ENCODE measurements at places on chromosomes 5 and 9.

DNA sequence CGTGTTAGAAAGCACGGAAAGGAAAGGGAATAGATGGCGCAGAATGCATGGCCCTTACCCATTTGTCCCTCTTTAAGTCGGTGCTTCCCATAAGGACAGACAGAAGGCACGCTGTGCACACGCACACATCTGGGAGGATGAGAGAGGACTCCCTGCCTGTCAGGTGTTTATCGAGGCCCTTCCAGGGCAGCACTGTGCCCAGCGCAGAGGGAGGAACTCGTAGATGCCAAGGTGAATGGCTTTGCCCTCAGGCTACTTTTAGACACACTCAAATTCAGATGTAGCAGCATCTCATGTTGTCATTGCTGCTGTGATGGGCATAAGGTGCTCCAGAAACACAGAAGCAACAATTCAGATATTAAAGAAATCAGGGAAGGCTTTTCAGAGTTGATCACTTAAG, 70.2 kb upstream of the CTSL start:
- no peak for DNase-seq

GRCh38 chr5:121350181-121350930, 501.3 kb upstream of the FTMT start:
- no peak for DNase-seq

GRCh38 chr5:87836696-87837095, 424.0 kb upstream of the CCNH start:
- no peak for DNase-seq

DNA sequence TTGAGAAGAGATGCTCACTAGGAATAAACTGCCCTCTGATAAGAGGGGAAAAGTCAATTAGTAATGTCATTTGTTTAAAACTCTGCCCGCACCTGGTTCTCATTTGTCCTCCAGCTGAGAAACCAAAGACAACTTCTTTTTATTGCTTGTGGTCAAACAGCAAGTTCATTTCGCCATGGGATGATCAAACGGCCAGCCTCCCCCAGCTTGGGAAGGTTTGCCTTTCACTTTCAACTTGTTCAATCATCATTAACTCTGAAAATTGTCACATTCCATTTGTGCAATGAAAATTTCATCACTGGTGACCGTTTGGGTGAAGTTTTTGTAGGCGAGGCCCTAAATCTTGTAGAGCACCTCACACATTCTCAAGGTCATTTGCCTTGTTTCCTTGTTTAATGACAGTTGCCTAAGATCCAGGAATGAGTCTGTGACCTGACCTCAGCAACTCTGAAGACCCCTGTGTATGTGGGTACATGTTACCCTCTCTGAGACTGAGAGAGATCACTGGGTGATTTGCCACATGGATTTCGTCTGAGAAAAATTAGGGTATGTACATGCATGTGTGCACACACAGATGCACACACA, 117.7 kb downstream of the MARCHF3 start:
- no peak for DNase-seq

GRCh38 chr5:1391691-1392090, 46.8 kb upstream of the CLPTM1L start:
- DNase-seq = no peak

- DNase-seq = no peak
These were observed 45.9 kb downstream of the ANXA2R start for GRCh38 chr5:42994246-42994554.

DNA sequence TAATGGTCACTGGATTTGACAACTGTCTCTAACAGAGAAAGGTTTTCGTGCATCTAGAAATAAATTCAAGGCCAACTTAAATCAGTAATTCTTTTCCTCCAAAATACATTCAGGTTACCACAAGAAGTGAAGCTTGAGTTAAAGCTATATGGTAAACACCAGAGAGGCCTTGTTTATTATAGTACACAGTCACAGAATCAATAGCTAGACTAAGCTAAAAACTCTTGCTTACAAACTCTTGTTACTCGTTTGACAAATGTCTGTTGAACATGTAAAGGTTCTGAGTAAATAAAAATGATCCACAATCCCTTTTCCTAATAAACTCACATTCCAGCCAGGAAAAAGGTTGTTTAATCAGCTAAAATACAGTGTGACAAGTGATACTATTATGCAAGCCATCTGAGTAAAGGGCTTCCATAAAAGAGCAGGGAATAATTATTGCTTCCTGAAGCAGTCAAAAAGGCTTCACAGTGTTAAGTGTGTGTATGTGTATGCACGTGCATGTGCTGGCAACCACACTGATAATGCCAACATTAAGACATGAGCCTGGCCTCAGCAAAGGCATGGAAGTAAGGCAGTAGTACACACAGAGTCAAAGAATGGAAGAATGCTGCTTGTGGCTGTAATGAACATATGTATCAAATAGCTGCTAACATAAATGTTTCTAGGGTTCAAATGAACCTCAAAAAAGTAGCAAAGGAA, 12.8 kb downstream of the PTAR1 start:
- no peak for DNase-seq

- peak; percentile 89 for DNase-seq
These were observed 31.7 kb upstream of the PRXL2C start for GRCh38 chr9:96686638-96687335.

DNA sequence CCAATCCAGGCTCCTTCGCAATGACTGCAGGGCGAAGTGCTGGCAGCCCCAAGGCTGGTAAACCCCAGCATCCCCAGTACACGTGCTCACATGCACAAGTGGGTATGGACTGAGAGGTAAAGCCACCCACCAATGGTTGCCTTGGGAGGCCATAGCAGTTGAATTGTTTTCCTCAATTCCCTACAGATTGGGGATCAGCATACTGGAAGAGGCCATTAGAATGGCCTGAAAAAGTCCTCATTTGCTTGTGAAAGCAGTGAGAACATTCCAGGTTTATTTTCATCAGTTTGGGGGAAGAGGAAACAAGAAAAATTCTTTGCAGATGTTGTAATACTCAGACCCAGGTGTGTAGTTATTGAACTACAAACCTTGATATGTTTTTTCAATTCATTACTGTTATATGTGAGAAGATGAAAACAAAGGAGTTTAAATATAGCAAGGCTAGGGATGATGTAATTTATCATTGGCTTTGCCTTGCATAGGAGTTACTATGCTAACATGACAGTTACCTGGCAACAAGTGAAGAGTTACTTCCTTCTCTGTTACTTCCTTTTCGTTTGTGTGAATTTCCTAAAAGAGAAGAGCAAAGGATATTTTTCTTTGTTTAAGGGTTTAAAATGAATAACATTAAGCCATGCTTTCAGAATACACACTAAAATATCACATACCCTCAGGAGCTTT, 36.4 kb downstream of the MTMR12 start:
- peak; percentile 30 for DNase-seq

- DNase-seq = no peak
These were observed 11.9 kb downstream of the PSMD5 start for GRCh38 chr9:120830865-120831264.

DNA sequence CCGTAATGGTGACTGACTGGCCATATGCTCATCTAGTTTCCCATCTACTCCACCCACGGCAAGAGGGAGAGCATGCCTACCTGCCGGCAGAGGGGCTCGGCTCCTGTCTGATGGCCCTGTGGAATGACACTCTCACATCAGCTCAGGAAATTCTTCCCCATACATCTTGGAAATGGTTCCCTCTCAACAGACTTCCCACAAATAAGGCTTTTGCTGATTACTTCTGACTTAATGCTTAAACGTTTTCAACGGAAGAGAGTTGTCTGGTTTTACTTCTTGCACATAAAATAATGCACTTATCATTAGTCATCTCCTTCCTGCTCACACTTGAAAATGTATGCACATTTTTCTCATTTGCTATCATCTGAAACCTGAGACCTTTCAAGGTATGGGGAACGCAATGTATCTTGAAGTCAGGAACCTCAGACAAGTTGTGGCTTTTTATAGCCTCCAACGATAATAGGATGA, 129.5 kb downstream of the TTLL11 start:
- DNase-seq = no peak

GRCh38 chr5:151578326-151579025, 12.7 kb downstream of the FAT2 start:
- no peak for DNase-seq

DNA sequence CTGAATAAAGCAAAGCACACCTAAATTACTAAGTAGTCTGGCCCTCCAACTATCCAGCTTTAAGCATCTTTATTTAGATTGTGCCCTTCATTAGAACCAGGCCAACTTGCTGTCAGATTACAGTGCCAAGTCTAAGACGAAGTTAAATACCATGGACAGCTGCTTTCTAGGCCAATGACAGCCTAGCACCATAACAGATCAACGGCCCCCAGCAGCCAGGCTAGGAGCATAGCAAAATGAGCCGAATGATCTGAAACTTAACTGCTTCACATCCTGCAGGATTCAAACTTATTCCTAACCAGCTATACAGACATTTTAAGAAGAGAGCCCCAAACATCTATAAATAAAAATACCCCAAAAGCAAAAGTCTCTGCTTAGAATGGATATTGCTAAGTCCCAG, 6.8 kb downstream of the SLC24A2 start:
- DNase-seq = no peak

GRCh38 chr9:71608825-71609447, 159.4 kb downstream of the CEMIP2 start:
- DNase-seq = peak; percentile 19

GRCh38 chr9:96350866-96351265, 32.6 kb downstream of the SLC35D2 start:
- DNase-seq = no peak

- DNase-seq = no peak
These were observed 9.5 kb downstream of the CAVIN4 start for GRCh38 chr9:100587375-100587774.

- DNase-seq = no peak
These were observed 307.3 kb upstream of the PIK3R1 start for GRCh38 chr5:67908126-67908765.

DNA sequence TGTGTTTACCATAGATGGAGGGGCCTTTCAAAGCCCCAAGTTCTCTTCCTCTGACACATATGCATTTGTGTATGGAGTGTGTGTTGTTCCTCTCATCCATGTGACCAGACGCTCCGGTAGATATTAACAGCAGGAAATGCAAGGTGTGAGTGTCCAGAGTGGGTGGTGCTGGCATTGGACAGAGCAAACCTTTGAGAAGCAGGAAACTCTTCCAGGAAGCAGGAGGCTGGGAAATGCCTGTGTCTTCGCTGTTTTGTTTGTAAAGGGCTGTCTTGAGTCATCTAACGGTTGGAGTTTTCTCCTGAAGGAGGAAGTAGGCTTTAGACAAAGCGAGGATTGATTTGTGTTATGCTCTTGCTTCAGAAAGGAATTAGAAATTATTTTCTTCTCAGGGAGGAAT, 370.9 kb downstream of the PLK2 start:
- DNase-seq = no peak

DNA sequence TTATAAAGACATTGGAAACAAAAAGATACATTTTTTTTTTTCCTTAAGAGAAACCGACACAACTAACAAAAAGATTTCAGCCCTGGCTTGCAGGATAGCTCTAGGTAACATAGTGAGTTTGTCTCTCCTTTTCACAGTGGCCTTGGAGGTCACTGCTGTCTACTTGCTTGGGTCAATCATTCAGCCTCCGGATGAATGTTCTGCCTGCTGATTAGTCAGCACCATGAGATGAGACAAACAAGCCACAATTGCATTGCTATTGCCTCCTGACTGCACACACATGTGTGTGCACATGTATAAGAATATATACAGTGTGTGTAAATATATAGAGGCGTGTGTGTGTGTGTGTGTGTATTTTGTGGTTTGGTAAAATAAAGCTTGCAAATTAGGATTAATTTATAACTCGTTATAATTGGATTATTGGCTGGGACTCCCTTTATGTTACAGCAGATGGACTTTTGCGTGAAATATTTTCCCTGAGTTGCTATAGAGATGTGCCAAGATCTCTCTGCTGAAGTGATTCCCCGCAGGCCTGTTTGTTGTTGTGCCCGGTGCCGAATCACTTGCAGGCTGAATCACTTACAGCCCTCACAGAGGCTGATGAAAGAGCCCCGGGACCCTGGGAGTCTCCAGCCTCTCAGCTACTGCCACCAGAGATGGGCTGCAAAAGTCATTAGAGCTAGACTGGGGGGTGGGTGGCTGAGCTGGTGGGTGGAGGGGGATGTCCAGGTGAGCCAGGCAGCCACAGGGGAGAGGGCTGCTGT, 161.2 kb downstream of the FGF18 start:
- DNase-seq = no peak

DNA sequence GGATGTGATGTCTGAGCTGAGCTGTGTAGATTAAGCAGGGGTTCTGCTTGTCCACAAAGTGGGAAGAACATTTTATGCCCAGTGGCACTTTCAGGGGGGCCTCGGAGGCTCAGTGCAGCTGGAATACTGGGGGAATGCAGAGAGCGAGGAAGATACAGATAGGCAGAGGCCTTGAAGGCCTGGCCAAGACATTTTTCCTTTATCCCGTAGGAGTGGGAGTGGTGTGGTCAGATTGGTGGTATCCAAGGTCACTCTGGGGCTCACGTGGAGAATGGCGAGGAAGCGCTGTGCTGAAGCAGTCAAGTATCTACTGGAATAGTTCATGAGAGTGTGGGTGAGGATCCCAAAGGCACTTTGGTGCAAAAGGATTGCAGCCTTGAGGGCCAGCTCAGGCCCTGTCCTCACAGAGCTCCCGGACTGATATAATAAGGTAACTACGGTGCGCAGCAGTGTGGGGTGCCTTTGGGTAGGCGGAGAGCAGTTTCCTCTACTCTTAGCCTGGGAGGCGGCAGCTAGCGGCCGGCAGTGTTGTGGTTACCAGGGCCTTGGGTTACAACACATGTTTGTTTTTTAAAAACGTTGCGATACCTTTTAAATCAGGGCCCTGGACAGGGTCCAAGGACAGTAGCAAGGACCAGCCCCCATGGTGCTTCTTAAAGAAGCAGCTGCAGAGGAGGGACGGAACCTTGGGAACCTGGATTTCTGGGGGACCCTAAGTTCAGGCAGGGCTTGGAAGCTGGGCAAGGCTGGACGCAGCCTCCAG, 10.8 kb upstream of the CCDC69 start:
- DNase-seq = no peak

GRCh38 chr5:174790906-174791305, 66.5 kb downstream of the MSX2 start:
- no peak for DNase-seq

- DNase-seq = no peak
These were observed 50.7 kb upstream of the GRHPR start for GRCh38 chr9:37371565-37372464.

GRCh38 chr9:20988061-20988460, 43.4 kb downstream of the HACD4 start:
- no peak for DNase-seq

DNA sequence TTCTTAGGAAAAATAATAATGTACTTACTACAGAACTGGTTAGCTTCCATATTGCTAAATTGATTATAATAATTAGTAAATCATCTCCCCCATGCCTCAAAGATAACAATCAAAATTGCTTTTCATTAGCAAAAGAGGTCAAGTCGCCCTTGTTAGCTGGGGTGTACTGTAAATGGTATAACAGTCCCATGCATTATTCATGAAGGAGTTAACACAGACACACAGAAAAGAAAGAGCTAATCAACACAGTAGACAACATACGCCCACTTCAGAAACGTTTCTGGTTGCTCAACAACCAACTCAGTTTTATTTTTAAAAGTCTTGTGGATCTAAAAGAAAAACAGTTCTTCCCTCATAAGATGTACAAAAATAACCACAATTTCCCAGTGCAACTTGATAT, 100.2 kb downstream of the MPDZ start:
- DNase-seq = no peak

- DNase-seq = no peak
These were observed 24.1 kb downstream of the CARTPT start for GRCh38 chr5:71743155-71743554.
